Adrenal gland (tissue), 19 donors: ENCODE measurements at places on chromosomes 13 and 19. TPM values are rescaled to one million over a fixed set of nuclear protein-coding genes. Genes with fewer than 3 reads are reported as not detected.

CPB2 gene
- total RNA-seq = not detected

FLT1 gene
- 37.9 TPM for total RNA-seq

DNA sequence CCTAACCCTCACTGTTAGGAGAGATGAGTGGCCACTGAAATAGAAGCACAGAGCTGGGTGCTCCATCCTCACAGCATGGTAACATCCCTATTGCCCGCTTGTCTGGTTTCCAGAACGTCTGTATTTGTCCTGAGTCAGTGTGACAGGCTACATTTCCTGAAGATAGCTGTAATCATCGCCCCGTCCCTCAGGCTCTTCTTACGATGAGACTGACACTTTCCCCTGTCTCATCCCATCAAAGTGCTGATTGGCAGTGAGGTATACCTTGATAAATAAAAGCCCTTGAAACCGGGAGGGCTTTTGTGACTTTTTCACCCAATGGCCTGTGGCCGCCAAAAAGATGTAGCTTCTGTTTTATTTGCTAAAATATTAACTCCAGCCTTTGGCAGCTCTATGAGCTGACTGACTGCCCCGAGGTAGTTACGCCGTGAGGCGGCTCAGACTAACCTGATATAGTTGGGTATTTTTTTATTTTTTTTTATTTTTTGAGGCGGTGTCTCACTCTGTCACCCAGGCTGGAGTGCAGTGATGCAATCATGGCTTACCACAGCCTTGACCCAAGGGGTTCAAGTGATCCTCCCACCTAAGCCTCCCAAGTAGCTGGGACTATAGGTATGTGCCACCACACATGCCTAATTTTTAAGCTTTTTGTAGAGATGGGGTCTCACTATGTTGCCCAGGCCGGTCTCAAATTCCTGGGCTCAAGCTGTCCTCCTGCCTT, 5.7 kb upstream of the LRRC4B start:
- no peaks in the 10 kb centered on the region for H3K36me3 ChIP-seq
- no peaks in the 10 kb centered on the region for H3K4me1 ChIP-seq
- H3K4me3 ChIP-seq = no peak overlapping the region
- DNase-seq = no peak
- no peak overlapping the region for H3K27ac ChIP-seq

- H3K4me3 ChIP-seq = no peak overlapping the region
- no peak for DNase-seq
- no peaks in the 10 kb centered on the region for H3K4me1 ChIP-seq
These were observed 104.9 kb downstream of the CACNA1A start for GRCh38 chr19:13401388-13401787.

DNA sequence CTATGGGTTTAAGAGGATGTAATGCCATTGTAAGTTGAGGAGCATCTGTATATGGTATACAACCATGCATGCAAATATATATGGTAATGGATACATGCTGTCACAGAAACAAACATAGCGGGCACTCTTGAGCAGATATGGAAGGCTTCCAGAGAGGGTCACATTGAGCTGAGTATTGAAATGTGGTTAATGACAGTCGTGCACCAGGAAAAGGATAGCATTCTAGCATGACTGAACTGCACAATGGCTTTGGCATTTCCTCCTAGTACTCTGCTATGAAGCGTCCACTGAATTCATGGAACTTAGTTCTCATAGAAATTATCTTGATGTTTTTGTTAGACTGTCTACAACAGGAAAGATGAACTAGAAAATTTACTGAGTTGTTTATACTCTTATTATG, 25.2 kb downstream of the DGKH start:
- H3K27me3 ChIP-seq = no peaks in the 10 kb centered on the region
- H3K4me3 ChIP-seq = no peak overlapping the region
- H3K4me1 ChIP-seq = no peaks in the 10 kb centered on the region
- DNase-seq = no peak
